ENCODE measurements at places on chromosomes 6 and 20.

DNA sequence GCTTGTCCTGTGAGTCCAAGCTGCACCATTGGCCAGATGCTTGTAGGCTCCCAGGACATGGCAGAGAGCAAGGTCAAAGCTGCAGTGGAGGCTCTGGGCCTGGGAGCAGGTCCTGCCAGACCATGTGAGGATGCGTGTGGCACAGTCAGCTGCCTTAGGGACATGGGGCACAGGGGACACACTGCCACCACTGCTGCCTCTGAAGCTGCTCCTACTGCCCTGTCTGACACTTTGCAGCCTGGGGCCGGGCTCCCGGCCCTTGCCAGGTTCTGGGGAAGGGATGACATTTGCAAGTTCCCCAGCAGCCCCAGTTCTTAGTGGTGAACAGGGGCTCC is 13.2 kb upstream of the FUT9 start:
- DNase-seq = no peak

GRCh38 chr20:1434571-1435336 is 31.9 kb downstream of the NSFL1C start:
- DNase-seq = peak; percentile 20

- DNase-seq = no peak
These were observed 34.0 kb downstream of the CNKSR3 start for GRCh38 chr6:154476494-154476893.

GRCh38 chr20:42938441-42939205 is 251.1 kb downstream of the PTPRT start:
- DNase-seq = no peak

DNA sequence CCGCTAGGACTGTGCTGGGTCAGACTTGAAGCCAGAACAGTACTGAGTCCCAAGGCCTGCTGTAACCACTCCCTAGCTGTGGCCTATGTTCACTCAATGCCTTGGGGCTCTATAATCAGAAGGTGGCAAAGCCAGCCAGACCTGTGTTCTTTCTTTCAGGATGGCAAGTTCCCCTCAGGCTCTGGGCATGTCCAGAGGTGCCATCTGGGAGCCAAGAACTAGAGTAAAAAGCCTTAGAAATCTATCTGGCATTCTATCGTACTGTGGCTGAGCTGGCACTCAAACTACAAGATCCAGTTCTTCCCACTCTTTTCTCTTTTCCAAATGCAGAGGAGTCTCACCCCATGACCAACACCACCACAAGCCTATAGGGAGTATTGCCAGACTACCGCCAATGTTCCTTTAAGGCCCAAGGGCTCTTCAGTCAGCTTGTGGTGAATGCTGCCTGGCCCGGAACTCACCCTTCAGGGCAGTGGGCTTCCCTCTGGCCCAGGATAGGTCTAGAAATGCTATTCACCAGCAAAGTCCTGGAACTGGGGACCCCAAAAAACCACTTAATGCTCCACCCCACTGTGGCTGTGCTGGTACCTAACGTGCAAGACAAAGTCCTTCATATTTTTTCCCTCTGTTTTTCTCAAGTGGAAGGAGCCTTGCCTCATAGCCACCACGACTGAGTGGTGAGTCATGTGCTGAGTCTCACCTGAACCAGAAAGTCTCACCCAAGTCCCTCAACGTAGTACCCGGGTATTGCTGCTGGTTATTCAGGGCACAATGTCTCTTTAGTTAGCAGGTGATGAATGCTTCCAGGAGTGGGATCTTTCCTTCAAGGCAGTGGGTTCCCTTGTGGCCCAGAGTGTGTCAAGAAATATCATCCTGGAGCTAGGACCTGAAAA is 8.6 kb upstream of the SIRPB2 start:
- DNase-seq = no peak

- no peak for DNase-seq
These were observed 29.9 kb upstream of the SYNCRIP start for GRCh38 chr6:85672623-85673022.

- DNase-seq = no peak
These were observed 17.3 kb upstream of the FRMD1 start for GRCh38 chr6:168096271-168096764.

DNA sequence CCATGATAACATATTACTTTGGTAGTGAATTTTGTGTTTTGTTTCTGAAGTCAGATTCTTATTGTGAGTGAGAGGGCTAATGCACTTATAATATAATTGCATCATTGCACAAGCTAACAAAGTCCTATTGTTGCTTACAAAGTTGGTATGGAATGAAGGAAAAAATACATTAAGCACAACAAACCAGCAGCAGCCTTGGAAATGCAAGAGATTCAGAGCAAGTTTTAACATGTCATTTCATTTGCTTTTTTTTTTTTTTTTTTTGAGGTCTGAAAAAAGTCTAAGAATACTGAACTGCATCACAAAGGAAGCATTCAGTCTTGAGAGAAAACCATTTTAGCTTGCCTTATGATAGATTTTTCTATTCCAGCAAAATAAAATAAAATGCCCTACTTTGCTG is 57.6 kb downstream of the PLCB4 start:
- DNase-seq = no peak

DNA sequence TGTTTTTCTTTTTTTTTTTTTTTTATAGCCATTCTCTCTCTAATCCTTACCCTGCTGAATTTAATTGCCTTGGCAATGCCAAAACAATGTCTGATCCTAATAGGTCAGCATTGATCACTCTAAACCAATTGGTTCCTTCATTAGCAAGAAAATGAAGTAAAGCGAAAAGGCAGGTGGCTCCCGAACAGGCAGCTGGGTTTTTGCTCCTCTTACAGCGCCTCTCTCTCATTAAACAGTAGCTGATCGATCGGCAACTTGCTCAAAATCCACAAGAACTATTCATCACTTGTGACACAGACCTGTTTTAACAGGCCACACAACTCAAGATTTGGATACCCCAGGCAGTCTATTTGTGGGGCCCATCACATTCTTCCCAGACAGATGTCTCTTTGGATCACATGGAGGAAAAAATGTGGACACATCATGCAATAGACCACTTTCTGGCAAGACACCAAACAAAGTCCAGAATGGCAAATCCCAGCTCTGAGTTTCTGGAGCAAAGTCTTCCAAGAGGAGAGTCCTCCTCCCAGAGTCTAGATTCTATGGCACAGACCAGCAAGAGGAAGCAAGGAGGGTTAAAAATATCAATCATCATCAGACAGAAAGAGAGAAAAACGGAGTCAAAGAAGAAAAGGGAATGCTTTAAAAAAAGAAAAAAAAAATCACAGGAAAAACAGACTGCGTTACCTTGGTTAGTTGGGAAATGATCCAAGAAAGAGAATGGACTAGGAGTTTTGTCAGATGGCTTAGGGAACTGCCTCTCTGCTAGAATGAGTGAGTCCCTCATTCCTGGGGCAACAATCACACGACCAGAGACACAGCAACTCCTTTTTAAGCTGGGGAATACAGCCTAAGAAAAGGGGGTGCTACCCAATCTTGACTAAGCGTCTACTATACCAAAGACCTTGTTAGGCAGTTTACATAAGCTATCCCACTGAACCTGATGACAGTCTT is 247.8 kb downstream of the BTBD9 start:
- DNase-seq = no peak

- no peak for DNase-seq
These were observed 47.4 kb downstream of the RBM38 start for GRCh38 chr20:57438552-57438951.

DNA sequence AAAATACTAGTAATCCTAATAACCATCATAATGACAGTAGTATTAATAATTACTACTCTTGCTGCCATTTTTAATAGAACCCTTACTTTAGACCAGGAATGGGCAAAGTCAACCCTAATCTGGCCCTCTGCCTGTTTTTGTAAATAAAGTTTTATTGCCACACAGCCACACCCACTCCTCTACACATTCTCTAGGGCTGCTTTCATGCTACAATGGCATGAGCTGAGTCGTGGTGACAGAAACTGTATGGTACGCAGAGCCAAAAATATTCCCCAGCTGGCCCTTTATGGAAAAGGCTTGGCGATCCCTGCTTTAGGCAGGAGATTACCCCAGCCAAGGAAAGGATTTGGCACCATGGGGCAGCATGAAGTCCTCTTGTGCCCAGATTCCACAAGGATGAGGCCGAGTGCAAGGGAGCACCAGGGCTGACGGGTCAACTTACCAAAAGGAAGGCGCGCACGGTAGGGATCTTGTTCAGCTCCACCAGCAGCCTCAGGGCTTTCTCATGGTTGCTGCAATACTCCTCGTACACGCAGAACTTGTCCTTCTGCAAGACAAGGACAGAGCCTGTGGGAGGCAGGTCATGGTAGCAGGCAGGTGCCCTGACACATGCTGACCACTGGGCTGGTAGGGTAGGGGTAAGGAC is 93.6 kb downstream of the PREX1 start:
- no peak for DNase-seq

DNA sequence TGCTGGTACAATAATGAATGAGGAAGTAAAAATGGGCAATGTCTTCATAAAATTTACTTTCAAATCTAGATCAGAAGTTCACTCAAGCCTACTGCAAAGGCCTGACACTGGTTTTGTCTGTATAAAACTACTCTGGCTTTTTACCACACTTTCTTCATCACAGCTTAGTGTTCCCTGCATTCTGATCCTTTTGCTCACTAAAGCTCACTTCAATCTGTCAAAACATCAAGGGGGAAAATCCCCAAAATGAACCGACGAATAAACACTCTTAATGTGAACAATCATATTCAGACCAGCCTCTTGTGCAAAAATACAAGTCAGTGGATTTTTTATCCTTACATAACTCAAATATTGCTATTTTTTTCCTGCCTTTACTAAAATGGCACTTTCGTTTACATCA is 98.5 kb downstream of the PRDM1 start:
- no peak for DNase-seq

GRCh38 chr6:150320442-150320841 is 48.4 kb upstream of the IYD start:
- no peak for DNase-seq

GRCh38 chr6:164321297-164321696 is 906.8 kb downstream of the QKI start:
- no peak for DNase-seq

DNA sequence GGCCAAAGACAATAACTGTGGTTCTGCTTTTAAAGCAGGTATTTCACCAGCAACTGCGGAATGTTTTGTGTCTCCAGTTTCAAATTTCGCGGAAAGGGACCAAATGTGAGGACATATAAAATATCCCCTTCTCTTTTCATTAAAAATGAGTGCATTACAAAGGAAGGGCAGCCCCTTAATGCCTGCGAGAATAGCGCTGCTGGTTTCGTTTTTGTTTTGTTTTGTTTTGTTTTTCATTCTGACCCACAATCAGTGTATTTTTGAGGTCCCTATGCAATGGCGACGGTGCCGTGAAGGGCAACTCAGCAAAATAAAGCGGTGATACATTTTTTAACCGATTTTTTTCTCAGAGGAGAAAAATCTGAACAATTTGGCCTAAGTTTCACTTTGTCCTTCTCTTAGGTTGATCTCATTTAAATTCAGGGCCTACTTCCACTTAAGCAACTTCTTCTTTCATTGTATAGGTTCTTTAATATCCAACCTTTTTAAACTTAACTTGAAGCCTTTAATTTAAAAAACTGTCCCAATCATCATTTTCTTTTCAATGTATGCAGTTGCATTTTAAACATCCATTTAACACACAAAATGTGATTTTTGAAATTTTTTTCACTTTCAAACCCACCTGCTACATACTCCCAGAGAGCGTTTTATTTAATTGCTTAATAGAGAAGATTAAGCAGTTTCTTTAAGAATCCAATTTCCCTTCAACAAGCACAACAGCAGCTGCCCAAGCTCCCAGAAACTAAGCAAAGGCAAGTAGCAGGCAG is 2.9 kb upstream of the HIVEP2 start:
- peak; percentile 3 for DNase-seq

- DNase-seq = no peak
These were observed 77.0 kb downstream of the ATXN1 start for GRCh38 chr6:16684195-16684689.

DNA sequence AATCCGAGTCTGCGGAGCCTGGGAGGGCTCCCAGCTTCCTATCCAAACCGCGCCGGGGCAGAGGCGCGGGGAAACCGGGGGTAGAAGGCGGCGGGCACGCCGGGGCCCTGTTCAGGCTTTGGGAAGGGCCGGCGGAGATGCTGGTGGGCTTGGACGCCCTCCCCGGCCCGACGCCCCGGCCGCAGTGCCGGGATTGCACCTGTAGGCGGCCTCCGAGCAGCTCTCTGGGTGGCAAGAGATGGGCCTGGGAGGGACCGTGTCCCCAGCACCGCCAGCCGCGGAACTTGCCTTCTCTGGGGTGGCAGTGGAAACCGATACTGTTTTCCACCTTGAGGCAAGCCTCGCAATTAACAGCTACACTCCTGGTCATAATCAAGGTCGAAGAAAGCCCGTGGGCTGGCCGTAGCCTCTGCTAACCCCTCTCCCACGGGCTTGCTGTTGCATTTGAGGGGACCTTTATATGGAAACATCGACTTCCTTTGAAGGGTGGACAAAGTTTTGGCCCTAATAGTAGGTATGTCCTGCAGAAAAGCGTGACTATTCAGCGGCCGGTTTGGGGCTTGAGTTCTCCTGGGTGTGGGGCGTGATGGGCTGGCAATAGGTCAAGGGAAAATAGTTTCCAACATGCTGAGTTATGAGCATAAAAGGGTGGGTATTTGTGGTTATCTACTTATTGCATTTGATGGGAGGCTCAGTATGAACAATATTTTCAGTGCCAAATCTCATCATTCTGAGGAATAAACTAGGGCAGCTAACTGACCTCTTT is 1.1 kb upstream of the JAG1 start:
- DNase-seq = no peak

- no peak for DNase-seq
These were observed 89.1 kb upstream of the E2F3 start for GRCh38 chr6:20312606-20313005.

GRCh38 chr6:108575905-108576494 is 15.3 kb downstream of the FOXO3 start:
- no peak for DNase-seq

GRCh38 chr6:121925024-121925423 is 474.4 kb upstream of the HSF2 start:
- DNase-seq = no peak

DNA sequence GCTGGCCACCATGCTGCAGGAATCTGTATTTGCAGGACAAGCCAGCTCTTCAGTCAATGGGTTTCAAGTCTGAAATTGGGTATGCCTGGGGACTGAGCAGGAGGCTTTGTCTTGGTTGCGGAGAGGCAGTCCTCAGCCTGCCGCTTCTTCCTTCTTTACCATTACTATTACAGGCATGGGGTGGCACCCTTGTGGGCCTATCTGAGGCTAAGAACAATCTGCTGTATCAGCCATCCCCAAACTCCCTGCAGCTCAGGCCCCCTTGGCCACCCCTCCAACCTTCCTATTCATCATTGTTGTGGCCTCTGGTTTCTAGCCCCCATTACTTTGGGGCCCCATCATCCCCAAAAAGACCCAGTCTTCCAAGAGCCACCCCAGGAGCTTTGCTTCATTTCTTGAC is 289.2 kb upstream of the FOXQ1 start:
- DNase-seq = no peak

GRCh38 chr6:137352859-137353258 is 133.7 kb upstream of the IFNGR1 start:
- DNase-seq = no peak

Data from activated T-helper 1 cell treated with Interleukin-2 at 50 U/mL for 16 hours (primary cell).